ENCODE measurements at places on chromosomes 11 and 22.

- DNase-seq, result no peak
Measured at GRCh38 chr11:104155375-104155774, 8.6 kb downstream of the PDGFD start.

- DNase-seq, result peak; percentile 60
Measured at GRCh38 chr22:48223488-48224190, 1461.2 kb downstream of the TBC1D22A start.

GRCh38 chr11:67582011-67582410, 1.6 kb upstream of the GSTP1 start:
- no peak for DNase-seq

DNA sequence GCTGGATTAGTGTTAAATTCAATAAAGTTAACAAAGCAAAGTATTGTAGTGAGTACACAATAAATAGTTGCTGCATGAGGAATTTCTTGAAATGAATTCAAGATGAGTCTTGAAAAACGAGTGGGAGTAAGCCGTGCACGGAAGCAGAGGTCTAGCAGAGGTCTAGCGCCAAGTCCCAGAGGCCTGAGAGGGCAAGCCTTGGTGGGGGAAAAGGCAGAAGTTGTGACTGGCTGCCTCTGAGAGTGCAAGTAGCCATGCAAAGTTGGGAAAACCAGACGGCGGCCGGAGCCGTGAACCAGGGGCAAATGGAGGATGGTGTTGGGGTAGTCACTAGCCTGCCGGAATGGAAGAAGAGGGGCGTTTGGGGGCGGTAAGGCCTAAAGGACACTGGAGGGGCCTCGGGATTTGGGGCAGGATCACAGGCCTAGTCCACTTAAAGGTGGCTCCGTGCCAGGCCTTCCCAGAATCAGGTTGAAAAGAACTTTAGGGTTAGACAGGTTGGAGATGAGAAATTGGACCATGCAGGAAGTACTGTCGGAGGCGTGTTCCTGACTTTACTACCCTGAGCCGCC, 379 bp upstream of the SLC3A2 start:
- peak; percentile 94 for DNase-seq

- DNase-seq, result no peak
Measured at GRCh38 chr11:101816613-101817012, 98.2 kb upstream of the CEP126 start.

DNA sequence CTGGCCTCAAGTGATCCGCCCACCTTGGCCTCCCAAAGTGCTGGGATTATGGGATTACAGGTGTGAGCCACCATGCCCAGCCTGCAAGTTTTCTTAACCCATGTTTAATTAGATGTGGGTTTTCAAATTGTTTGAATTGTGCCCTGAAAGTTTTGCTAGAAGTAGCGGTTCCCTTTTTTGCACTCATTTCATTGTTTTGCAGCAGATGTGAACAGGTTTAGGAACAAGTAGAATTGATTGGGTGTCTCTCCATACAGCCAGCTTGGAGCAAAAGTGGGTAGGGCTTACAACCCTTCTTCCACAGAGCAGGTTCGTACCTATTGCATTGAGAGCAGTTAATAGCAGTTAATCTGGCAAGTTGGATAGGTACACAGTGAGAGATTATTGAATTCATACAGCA, 16.1 kb downstream of the EWSR1 start:
- no peak for DNase-seq

DNA sequence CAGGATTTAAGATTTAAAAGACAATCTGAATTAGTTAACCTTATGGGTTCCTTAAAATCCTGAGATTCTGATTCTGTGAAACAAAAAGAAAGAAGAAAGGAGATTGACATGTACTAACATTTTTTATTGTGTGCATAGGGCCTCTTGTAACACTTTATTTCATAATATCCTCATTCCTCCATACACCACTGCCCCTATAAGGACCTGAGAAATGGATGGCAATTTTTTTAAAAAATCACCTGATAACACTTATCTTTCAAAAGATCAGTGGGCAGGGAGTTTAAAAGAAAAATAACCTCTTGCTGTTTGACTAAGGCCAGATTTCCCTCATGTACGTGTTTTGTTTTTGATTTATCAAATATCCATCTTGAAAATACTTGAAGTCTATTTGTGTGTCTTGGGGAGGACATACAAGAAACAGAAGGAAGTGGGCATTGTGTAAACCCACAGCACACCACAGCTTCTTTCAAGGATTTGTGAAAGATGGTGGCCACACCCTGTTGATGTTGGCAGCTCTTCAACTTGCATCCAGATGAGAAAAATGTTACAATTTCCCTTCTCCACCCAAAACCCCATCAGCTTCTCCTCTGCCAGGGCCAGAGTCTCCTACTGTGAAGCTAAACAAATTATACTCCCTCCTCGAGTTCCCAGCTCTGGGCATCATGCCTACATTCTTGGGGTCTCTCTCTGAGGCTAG, 35.0 kb upstream of the MPEG1 start:
- DNase-seq, result no peak

GRCh38 chr11:16223558-16223957, 132.8 kb downstream of the SOX6 start:
- DNase-seq, result no peak

DNA sequence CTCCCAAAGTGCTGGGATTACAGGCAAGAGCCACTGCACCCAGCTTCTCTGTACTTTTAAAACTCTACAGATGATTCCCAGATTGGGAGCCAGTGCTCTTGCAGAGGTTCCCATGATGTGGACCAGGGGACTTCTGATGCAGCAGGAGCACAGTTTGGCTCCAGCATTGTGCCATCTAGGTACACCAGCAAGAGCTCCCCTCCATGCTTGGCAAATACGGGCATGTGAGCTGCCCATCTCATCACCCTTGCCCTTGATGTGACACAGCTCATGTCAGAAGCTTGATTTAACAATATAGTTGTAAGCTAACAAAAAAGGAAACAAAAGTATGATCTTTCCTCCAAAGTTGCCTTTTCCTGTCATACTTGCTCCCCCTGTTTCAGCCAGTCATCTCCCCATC, 28.7 kb downstream of the SNU13 start:
- peak; percentile 24 for DNase-seq

DNA sequence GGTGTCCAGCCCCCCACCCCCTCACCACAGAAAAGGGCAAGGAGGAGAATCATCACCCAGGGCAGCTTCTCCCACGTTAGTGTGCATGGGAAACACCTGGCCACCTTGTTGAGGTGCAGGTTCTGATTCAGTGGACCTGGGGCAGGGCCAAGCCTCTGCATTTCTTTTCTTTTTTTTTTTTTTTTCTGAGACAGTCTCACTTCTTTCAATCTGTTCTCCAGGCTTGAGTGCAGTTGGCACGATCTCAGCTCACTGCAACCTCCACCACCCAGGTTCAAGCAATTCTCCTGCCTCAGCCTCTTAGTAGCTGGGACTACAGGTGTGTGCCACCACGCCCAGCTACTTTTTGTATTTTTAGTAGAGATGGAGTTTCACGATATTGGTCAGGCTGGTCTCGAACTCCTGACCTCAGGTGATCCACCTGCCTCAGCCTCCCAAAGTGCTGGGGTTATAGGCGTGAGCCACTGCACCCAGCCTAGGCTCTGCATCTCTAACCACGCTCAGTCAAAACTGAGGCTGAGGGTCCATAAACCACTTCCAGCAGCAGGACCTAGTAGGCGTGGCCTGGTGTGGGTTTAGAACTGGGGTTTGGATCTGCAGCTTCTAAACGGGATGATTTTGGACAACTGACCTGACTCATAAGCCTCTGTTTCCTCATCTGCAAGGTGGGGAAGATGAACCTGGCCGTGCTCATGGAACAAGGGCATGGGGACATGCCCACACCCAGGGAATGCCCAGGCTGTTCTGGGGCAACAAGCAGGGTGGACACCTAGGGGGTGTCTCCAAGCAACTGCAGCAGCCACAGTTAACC, 734 bp downstream of the ZP1 start:
- DNase-seq, result no peak

DNA sequence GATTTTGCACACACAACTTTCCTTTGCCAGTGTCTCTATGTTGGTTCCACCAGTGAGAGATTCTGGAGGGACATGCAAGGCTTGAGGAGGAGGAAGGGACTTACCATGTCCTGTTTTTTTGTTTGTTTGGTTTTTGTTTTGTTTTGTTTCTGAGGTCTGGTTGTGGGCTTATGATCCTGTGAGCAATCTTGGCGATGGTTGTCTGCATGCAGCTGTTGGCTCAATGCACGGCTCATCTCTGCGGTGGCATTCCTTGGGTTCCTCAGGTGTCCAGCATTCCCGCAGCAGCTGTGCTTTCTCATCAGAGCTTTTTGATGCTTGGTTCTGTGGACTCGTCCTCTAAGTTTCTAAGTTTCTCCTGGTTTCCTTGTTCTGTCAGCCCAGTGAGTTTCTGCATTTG, 4.8 kb upstream of the NNMT start:
- no peak for DNase-seq

- no peak for DNase-seq
Measured at GRCh38 chr11:2149460-2149859, 10.3 kb upstream of the IGF2 start.

GRCh38 chr11:35935390-35935789, 8.5 kb upstream of the LDLRAD3 start:
- no peak for DNase-seq

- DNase-seq, result no peak
Measured at GRCh38 chr11:86171627-86172026, 72.9 kb upstream of the EED start.

- no peak for DNase-seq
Measured at GRCh38 chr11:620935-621814, 3.6 kb downstream of the CDHR5 start.

DNA sequence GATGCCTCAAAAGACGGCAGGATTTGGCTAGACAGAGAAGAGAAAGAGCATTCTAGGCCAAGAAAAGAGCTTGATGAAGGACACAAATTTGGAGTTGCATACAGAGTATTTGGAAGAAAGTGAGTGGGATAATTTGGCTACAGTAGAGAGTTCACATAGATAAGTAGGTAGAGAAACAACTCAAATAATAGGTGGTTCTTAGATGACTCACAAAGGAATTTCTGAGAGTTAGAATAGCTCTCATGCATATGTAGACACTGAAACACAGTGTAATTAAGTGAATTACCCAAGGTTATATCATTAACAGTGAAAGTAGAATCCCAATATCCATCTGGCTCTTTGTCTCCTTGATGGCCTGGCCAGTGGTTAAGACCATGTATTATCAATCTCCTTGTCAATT, 228.6 kb upstream of the DDI1 start:
- DNase-seq, result no peak
